Stimulated activated CD8-positive, alpha-beta memory T cell treated with anti-CD3 and anti-CD28 coated beads, Interleukin-15, amount 100 ng/mL, for 1 hour (primary cell): ENCODE measurements at places on chromosomes 12 and 14.

GRCh38 chr14:37098132-37098531, 74.3 kb downstream of the SLC25A21 start:
- DNase-seq: no peak

- no peak for DNase-seq
These were observed 60.2 kb upstream of the FERMT2 start for GRCh38 chr14:53011053-53011462.

- DNase-seq: no peak
These were observed 26.9 kb downstream of the JAG2 start for GRCh38 chr14:105141486-105142281.

- no peak for DNase-seq
These were observed 82.6 kb upstream of the ARHGAP5 start for GRCh38 chr14:31994391-31995033.

DNA sequence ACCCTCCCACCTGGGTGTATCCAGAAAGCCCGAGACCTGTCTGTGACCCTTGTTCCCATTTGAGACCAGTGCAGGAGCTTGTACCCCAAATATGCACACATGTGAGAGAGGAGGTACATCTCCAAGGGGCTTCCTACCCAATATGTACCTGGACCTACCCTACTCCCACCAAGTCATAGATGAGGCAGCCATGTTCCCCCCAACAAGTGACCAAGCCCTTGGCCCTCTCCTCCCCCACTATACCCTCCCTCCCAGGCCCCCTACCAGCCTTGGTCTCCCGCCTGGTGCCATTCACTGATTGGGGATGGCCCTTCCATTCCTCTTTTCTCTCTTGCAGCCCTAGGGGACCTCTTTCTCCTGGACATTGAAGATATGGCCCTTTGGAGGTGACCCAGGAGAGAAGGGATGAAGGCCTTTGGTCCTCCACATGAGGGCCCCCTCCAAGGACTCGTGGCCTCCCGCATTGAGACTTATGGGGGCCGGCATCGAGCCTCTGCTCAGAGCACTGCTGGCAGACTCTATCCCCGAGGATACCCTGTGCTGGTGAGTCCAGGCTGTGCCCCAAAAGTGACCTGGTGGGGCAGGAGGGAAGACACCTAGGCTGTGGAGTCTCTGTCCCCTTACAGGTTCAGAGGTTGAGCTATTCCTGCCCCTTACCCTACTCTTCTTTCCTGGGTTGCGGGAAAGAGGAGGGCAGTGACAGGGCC, 1.5 kb downstream of the PLEKHG6 start:
- no peak for DNase-seq
